ENCODE measurements at places on chromosomes 6 and 20.

- no peak for DNase-seq
These were observed 24.2 kb upstream of the MYMX start for GRCh38 chr6:44192428-44193041.

GRCh38 chr20:45456632-45457031, 12.9 kb upstream of the WFDC2 start:
- DNase-seq = no peak

DNA sequence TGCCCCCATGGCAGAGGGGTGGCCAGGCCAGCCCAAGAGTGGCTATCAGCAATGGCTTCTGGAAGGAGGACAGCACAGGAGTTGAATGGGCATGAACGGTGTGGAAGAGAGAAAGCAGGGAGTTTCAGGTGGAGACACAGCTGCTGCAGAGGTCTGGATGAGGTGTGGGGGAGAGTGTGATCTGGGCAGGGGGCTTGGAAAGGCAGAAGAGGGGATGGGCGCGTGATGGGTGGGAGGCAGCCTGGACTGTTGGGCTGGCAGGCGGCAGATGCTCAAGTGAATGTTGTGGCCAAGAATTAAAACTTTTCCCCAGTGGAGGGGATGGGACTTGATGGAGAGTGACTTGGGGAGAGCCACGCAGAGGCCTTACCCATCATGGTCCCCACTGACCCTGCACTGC, 46.5 kb downstream of the TOX2 start:
- no peak for DNase-seq

DNA sequence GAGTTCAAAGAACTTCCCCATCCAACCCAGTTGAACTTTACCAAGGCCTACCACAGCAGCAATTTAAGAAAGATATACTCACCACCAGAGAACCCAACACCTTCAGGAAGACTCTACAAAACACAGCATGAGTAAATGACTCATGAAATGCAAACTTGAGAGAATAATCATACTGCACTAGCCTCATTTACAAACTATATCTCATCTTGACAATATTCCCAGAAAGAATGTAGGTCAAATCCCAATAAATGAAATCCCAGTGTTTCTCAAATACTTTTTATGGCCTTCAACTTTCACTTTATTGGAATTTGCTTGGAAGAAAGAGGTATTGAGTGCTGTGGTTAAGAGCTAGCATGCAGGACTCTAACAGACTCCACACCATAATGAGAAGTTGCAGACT, 60.0 kb downstream of the FYN start:
- no peak for DNase-seq

DNA sequence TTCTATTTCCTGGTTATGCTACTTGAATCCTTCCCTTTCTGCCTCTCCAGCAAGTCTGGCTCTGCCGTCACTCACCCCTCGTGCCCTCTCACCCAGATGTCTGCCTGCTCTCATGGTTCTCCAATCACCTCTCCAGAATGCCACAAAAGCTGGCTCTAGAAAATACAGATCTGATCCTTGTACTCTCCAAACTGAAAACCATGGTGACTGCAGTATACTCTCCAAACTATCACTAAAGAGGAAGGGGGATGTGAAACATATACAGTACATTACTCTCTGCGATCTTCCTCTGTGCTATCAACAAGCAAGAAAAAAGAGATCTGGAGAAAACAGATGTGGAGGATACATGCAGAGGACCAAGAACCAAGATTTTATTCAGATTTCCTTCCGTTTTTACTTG, 91.1 kb downstream of the ATXN1 start:
- no peak for DNase-seq

DNA sequence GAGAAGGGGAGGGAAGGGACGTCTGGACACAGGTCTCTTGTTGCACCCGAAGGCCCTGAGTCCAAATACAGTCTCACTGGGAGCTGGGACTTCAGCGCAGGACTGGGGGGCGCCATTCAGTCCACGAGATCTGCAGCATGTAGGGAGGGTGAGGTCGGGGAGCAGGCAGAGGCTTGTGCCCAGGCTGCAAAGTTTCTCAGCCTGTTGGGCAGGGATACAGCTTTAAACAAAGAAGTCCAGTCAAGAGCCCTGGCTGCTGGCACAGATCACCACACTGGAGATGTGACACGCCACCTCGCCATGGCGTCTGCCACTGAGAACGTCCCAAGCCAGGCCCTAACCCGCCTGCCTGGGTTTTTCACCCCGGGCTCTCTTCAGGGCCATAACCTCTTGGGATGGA, 256.6 kb downstream of the DLL1 start:
- no peak for DNase-seq
